Hypothalamus (tissue), 51 donors: ENCODE measurements at places on chromosomes 12 and 14.

DNA sequence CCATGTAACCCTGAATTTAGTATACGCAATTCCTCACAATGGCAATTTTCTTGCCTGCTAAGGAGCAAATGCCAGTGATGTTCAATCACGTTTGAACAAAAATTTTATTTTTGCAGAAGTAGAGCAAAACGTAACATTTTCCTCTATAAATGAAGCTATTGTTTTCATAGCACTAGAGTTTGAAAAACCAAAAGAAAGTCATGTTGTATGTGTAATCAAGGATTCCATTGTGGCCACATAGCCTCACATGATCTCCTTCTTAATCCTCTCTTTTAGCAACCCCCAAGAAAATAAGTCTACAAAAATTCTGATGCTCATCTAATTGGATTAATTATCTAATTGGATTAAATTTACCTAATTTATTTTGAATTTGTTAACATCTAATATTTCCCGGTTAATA is 1217.4 kb upstream of the FLRT2 start:
- no peak for DNase-seq

DNA sequence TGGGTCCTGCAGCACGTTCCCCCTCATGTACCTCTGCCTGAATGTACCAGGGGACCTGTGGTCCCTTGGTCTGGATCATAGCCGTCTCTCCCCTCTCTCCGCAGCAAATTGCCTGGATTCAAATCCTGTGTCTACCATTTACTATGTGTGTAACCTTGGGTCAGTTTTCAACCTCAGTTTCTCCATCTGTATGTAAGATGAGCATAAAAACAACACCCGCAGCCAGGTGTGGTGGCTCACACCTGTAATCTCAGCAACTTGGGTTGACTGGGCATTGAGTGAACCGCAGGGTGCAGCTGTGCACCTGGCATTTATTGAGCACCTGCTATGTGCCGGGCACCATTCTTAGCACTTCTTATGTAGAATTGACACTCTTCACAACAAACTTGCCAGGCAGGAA is 14.1 kb downstream of the CYP46A1 start:
- DNase-seq, result no peak

DNA sequence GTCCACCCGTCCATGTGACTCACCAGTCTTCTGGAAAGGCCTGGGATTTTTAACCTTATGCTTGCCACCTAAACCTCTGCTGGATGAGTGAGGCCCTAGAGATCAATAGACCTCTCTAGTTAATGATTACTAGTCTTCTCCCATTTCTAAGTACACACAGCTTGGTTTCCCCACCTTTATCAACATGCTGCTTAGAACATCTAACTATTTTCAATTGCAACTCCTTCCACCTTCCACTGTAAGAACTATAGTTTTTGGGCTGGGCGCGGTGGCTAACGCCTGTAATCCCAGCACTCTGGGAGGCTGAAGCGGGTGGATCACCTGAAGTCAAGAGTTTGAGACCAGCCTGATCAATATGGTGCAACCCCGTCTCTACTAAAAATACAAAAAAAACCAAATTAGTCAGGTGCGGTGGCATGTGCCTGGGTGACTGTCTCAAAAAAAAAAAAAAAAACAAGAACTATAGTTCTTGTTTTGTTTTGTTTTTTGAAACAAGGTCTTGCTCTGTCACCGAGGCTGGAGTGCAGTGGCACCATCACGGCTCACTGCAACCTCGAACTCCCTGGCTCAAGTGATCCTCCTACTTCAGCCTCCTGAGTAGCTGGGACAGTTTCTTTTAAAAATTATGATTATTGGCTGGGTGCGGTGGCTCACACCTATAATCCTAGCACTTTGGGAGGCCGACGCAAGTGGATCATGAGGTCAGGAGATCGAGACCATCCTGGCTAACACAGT is 18.7 kb upstream of the MDM2 start:
- DNase-seq, result no peak

DNA sequence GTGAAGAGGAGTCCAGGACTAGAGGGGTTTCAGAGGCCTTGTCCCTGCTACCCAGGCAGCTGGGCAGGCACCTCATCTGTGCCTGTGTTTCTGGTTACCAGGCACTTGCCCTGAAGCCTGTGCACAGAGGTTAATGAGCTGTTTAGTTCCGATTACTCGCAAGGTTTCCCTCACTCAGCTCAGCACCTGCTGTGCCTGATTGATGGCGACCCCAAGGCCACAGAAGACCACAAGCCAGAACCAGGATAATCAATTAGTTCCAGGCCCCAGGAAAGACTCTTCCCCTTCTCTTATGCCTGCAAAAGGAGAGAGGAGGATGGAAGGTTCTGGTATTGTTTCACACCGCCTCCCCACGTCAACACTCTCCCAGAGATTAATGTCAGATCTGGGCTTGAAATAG is 88.8 kb upstream of the NOS1 start:
- no peak for DNase-seq

GRCh38 chr14:32023540-32023939 is 53.6 kb upstream of the ARHGAP5 start:
- no peak for DNase-seq

- peak; percentile 47 for DNase-seq
Observed at GRCh38 chr12:43758247-43758727, 303 bp downstream of the PUS7L start.

GRCh38 chr12:28036940-28037339 is 64.4 kb upstream of the PTHLH start:
- DNase-seq, result no peak

DNA sequence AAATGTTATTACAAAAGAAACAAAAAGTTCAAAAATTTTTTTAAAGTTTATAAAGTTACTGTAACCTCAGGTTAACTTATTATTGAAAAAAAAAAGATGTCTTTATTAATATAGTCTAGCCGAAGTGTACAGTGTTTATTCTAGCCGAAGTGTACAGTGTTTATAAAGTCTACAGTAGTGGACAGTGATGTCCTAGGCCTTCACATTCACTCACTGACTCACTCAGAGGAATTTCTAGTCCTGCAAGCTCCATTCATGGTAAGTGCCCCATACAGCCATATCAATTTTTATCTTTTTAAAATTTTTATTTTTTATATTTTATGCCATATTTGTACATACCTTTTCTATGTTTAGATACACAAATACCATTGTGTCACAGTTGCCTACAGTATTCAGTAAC is 10.4 kb downstream of the ATG2B start:
- no peak for DNase-seq

GRCh38 chr14:60773558-60773957 is 39.0 kb downstream of the MNAT1 start:
- no peak for DNase-seq

DNA sequence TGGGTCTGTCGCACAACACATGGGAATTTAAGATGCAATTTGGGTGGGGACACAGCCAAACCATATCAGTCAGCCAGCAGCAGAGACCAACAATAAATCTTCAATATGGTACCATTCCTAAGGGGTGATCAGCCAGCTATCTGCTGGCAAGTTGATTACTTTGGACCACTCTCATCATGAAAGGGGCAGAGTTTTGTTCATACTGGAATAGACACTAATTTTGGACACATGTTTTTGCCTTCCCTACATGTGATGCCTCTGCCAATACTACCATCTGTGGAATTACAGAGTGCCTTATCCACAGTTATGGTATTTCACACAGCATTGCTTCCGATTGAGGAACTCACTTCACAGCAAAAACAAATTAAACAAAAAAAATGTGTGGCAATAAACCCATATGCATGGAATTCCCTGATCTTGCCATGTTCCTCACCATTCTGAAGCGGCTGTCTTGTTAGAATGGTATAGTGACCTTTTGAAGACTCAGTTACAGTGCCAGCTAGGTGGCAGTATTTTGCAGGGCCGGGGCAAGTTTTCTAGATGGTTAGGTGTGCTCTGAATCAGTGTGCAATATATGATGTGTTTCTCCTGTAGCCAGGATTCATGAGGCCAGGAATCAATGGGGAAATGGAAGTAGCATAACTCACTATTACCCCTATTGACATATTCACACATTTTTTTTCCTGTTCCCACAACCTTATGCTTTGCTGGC is 179.0 kb upstream of the IGF1 start:
- no peak for DNase-seq
